ENCODE measurements at places on chromosomes 3 and 15.

DNA sequence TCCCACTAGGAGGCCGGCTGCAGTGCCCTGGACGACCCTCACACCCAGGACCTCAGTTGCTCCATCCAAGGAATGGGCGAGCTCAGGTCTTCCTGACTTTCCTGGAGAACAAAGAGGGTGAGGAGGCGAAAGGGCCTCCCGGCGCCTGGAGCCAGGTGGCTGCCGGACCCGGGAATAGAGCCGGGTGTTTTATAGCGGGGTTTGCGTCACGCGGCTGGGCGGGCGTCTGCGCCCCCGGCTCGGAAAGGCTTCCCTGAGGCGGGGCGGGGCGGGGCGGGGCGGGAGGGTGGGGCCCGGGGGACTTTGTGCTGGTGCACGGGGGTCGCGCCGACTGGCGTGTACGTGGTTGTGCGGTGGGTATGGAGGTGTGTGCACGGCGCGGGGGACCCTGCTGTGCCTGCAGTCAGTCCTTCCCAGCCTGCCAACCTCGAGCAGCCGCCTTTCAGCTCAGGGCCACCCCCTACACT is 4.6 kb upstream of the PRKCD start:
- no peak for DNase-seq

DNA sequence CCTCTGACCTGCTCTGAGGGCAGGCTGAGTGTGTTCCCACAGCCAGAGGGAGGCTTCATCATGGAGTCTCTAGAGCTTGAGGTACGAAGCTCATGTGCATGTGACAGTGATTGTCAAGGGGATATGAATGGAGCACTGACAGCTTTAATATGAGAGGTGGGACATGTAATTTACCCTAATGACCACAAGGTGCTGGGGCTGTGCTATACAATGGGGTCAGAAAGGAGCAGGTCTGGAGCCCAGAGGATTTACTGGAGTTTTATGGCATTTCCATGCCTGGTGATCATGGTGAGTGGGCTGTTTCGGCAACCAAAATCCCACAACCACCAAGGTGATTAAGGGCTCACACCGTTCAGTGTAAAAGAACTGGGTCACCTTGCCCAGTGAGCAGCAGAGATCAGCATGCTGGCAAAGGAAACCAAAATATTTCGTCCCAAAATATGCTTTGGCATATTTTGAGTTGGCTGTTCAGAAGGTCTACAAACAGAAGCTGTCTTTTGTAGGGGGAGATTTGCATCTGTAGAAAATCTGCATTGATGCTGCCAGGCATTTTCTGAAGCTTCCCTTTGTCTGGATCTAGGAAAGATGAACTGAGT is 40.1 kb upstream of the RASGRF1 start:
- DNase-seq, result no peak

DNA sequence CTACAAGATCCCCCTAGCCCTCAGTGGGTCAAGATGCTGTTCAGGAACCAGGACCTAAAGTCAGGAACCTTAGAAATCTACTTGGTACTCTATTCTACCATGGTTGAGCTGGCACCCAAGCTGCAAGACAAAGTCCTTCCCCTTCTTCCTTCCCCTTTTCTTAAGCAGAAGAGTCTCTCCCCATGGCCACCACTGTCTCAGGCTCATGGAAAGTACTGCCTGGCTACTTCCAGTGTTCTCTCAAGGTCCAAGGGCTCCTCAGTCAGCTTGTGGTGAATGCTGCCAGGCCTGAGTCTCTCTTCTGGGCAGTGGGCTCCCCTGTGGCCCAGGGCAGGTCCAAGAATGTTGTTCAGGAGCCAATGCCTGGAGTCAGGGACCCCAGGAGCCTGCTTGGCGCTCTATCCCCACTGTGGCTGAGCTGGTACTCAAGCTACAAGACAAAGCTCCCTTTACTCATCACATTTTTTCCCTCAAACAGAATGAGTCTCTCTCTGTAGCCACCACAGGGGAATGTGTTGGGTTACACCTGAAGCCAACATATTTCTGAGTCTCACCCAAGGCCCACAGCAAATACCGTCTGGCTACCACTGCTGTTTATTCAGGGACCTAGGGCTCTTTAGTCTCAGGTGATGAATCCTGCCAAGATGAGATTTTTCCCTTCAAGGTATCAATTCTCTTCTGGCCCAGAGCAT is 18.1 kb upstream of the SLC27A2 start:
- no peak for DNase-seq

GRCh38 chr3:129020691-129021090 is 19.6 kb downstream of the EFCC1 start:
- no peak for DNase-seq

DNA sequence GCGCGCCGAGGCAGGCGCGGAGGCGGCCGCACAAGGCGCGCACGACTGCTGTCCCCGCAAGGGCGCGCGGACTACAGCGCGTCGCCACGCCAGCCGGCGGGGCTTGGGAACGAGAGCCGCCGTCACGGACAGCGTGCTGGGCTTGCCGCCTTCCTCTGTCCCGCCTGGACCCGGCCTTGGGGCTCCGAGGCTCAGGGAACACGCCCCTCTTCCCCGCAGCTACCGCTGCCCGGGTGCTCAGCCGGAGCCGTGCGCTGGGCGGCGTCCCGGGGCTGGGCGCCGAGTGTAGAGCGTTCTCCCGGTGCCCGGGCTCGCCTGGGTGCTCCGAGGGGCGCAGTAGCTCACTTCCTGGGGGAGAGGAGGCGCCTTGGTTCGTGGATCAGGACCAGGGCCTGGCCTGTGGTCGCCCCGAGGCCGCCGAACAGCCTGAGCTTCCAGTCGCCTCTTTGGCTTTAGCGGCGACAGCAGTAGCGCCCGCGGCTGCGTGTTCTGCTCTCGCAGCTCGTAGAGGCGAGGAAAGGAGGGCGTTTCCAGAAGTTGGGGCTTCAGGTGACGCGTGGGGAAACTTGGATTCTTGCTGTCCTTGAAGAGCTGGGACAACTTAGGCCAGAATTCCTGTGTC is 226.7 kb upstream of the C2CD4B start:
- no peak for DNase-seq

GRCh38 chr15:64739156-64739555 is 36.2 kb downstream of the RBPMS2 start:
- no peak for DNase-seq

DNA sequence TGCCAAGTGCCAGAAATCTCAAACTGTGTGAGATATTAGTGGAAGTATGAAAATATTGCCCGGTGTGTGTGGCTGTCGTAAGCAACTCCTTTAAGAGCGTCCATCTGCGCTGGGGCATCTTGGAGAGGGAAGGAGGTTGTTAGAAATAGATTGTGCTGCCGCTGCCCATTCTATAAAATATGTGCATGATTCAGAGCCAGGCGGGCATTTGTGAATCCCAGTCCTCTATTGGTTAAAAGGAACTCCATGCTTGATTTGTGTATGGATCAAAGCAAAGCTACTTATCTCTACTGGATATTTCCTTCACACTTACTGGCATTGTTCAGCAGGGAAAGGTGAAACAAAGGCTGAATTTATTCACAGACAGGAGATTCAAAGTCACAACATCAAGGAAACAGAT is 89.6 kb upstream of the SNRK start:
- no peak for DNase-seq

DNA sequence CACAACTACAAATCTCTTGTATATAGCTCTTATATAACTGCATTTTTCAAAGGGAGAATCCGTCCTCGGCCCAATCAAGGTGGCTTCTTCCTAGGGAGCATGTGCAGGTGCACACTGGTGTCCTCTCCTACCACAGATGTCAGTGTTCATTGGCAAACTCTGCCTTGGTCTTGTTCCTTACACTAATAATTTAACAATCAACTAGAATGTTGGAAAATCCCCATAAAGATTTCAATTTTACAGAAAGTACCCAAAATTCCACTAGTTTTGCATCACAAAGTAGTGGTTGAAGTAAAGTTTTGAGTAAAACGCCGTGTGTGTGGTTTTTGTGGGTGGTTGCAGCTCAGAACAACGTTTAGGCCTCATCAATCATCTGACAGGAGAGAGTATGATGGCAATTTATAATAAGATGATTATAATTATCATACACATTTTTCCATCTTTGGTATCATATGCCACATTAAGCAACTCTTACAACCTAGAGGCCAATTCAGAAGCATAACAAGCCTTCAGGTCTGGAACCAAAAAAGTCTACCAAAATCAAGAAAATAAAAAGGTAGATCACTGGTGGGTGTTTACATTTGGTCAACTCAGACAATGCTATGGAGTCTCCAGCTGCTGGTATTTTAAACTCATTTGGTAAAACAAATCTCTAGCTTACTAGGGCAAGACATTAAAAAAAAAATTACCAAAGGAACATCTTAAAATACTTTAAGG is 128.9 kb upstream of the BHLHE40 start:
- DNase-seq, result no peak

DNA sequence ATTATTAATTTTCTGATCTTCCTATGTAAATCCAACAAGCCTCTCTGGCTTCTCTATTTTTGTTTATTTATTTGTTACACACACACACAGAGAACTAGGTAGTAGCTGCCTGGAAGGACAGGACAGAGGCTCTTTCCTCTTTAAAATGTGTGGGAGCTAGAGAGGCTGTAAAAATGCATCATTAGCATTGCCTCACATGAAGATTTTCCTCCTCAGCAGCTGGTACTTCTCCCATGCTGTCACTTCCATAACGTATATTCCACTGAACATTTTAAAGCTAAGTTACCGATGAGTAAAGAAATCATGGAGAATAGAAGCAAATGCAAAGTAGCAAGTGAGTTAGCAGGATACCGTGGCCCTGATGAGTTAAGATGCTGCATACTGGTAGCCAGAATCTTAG is 63.9 kb downstream of the IMPG2 start:
- DNase-seq, result no peak

- DNase-seq, result no peak
Observed at GRCh38 chr3:190302212-190302867, 19.9 kb downstream of the CLDN1 start.

- DNase-seq, result no peak
Observed at GRCh38 chr3:56157693-56158362, 310.4 kb downstream of the ERC2 start.

DNA sequence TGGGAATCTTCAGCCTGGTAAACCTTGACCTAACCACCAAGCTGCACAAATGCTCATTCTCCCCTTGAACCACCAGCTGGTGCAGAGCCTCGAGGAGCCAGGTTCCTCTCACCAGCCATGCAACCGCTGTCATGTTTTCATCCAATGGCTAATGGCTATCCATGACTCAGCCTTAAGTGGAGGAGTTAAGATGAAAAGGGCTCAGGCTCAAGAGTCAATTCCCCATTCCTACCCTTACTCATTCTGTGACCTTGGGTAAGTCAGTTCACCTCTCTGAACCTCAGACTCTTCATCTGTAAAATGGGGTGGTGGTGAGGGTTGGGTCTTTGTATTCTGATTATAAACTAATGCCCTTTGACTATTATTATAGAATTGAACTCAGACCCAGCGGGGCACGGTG is 515.6 kb downstream of the SHQ1 start:
- DNase-seq, result no peak
